NT2/D1 (cell line): ENCODE measurements at places on chromosomes 1 and 21.

DNA sequence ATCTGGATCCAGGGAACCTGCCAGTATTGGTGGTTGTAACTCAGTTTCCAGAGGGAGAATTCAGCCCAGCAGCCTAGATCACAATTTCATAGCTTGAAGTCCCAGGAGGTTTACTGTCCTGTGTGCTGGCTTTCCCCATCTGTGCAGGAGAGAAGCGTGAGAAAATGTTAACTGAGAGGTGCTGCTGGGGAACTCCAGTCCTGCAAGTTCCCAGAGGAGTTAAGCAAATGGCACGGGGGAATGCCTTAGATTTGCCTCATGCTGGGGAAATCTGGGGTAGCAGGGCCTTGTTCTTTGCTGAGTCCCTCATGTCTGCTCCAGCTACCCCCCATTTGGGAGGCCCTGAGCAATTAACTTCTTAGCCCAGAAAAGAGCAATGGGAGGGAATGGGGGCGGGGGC is 25.1 kb upstream of the SLAMF6 start:
- no peak for DNase-seq

DNA sequence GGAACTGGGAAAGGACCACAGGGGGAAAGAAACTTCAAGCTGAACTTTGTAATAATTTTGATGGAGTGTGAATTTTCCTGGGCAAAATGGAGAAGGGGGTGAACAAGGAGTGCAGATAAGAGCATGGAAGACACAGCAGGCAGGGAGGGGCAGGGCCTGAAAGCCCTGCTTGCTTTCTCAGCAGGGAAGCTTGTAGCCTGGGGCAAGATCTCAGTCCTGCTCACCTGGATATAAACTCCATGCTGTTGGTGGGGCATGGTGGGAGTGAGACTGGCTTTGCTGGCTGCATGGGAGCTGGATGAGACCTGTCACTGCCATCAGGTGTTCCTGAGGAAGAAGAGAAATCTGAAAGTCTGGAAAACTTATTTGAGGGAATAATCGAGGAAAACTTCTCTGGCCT is 58.7 kb upstream of the RC3H1 start:
- DNase-seq: no peak

- peak; percentile 44 for DNase-seq
Measured at GRCh38 chr1:36306210-36306901, at the start of gene SH3D21. Gene SH3D21, plus strand, starts transcription at chr1:36306368. Its CDS starts 53 bp downstream, at chr1:36306421.

DNA sequence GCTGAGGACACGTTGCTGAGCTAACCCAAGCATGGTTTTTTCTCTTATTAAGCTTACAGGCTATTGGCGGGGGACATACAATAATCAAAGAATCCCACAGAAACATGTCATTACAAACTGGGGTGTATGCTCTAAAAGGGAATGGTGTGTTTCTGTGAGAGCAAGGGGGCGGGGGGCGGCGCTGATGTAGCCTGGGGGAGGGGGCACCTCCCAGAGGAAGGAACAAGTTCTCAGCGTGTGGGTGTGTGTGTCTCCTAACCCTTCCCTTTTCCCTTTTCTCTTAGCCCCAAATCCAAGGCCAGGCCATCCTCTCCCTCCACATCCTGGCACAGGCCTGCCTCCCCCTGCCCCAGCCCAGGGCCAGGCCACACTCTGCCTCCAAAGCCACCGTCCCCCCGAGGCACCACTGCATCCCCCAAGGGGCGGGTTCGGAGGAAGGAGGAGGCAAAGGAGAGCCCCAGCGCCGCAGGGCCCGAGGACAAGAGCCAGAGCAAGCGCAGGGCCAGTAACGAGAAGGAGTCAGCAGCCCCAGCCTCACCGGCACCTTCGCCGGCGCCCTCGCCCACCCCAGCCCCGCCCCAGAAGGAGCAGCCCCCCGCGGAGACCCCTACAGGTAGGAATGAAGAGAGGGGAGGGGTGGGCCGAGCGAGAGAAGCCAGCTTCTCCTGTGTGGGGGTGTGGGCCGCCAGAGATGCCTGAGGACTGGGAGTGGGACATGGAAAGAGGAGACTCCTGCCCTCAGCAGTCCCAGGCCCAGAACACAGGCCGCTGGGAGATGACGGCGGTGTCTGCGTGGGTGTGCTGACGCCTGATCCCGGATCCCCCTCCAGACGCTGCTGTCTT is 21.9 kb downstream of the MAP7D1 start:
- no peak for DNase-seq

DNA sequence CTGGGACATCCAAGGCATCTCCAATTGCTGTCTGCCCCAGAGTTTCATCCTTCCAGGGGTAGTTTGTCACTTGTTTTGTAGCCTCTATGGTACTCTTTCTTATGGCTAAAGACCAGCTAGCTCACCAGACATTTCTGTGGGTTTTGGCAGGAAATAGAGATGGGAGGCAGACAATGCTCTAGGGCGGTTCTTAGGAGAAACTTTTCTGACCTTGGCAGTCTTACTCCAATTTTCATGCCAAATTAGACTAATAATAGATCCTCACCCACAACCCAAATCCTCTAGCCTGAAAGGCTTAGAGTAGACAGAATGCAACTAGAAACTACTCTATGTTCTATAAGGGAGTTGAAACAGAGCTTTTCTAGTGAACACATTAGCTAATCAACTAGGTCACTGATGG is 69.8 kb downstream of the LRIG2 start:
- DNase-seq: no peak

GRCh38 chr1:242567596-242567995 is 43.1 kb upstream of the PLD5 start:
- no peak for DNase-seq

GRCh38 chr21:32393677-32394001 is 827 bp upstream of the URB1 start:
- DNase-seq: no peak

DNA sequence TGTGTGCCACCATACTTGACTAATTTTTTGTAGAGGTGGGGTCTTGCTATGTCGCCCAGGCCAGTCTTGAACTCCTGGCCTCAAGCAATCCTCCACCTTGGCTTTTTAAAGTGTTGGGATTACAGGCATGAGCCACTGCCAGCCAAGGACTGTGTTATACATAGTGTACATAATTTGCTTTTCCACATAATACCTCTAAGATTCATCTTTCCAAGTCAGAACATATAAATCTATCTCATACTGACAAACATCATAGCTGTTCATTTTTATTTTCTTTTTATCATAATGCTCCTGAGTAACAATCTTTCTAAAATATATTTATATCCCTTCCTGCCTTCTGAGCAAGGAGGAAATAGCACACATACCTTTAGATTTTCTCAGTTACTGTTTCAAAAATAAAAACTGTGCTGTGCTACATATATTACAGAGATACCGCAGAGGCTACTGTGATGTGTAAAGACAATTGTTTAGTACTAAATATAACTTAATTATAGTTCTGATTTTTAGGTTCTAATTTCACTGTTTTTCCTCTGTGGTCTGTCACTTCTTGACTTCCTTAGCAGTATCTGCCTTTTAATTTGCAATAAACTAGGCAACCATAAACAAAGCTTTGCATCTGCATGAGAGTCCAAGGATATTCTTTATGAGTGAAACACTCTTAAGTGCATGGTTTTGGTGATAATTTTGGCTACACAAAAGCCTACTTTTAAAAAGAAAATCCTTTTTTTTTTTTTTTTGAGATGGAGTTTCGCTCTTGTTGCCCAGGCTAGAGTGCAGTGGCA is 59.3 kb downstream of the EYA3 start:
- DNase-seq: no peak

DNA sequence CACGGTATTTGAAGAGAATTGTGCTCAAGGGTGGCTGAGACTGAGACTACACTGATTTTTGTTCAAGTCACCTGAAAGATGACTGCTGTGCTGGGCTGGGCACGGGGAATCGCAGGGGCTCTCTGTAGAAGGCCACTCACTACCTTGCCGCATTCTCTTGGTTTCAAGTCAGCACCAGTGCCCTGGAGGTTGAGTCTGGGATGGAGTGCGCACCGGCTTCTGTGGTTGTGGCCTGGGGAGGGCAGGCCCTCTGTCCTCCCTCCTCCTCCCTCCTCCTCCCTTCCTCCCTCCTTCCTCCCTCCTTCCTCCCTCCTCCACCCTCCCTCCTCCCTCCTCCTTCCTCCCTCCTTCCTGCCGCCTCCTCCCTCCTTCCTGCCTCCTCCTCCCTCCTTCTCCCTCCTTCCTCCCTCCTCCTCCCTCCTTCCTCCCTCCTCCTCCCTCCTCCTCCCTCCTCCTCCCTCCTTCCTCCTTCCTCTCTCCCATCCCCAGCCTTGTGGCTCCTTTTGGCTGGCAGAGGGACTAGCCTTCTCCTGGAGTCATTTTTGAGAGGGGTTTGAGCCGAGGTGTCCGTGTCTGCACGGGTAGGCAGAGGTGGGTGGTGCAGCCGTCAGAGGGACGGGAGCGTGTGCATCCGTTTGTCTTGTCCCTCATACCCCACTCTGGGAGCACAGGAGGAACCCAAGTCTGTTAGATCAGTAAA is 9.5 kb downstream of the RER1 start:
- no peak for DNase-seq

DNA sequence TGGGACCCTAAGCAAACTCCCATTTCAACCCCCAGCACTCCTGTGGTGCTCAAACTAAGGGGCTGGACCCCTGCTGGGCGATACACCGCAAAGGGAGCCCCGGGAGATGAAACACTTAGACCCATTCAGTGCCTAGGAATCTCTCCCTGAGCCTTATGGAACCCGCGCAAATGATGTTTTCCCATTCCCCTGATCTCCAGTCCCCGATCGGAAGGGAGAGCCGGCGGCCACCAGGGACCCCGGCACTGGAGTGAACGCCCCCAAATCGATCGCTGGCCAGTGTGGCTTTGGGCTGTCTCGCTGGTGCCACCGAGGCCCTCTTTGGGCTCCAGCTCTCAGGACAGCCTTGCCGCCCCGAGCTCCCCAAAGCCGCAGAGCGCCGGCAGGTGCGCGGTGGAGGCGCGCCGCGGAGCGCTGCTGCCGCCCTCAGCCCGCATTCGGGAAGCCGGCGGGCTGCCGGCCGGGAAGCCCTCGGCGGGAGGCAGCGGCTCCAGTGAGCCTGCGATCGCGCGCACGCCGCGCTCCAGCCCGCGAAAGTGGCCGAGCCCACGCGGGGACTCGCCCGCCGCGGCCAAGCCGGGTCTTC is 1.1 kb downstream of the PLXNA2 start:
- DNase-seq: no peak

- DNase-seq: peak; percentile 93
Measured at GRCh38 chr1:70221238-70222121, at the start of gene SRSF11. Gene SRSF11, plus strand, starts transcription at chr1:70221380. Its CDS starts 257 bp downstream, at chr1:70221637.
